ENCODE measurements at places on chromosomes 2 and 18.

DNA sequence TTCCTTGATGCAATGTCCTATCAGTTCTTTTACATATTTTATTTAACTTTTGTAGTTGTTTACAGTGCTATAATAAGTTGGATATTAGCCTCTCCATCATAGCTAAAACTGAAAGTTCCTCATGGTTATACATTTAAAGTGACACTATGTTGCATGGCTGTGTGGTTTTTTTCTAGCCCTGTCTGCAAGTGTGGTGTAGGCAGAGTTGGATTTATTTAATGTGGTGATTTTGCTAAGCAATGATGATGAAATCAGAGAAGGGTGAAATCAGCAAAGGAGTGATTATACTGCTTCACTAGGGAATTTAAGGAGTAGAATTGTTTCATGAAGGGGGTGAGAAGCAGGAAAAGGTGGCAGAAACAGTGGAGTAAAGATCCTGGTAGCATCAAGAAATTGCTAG is 18.3 kb upstream of the ENOSF1 start:
- DNase-seq = no peak

DNA sequence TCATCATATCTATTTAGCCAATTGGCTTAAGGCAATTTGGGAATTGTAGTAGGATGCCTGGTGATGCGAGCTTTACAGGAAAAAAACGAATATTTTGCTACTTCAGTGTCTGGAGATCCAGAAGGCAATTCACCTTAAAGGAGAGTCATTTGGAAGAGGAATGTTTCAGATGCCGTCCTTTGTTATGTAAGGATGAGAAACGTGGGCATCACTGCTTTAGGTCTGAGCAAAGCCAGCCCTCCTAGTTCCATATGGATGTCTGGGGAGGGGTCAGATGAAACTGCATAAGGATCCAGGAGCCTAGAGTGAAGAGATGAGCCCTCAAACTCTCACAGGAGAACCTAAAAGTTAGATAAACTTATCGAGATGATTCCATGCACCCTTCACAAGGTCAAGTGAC is 30.9 kb upstream of the DOCK10 start:
- DNase-seq = no peak

DNA sequence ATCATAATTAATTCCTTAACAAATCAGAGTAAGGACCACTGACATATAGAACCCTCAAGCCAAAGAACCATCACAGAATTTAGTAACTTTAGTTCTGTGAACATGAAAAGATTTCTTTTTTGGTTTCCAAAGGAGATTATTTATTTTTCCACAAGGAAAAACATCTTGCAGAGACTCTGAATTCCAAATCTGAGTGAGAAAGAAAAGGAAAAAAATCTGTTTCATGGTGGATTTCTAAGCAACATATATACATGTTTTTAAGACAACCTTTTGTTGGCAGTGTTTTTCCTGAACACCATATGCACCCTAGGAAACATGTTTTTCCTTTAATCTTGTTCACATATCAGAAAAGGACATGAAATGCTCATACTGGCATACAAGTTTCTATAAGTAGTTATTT is 149.8 kb downstream of the AGPS start:
- no peak for DNase-seq

DNA sequence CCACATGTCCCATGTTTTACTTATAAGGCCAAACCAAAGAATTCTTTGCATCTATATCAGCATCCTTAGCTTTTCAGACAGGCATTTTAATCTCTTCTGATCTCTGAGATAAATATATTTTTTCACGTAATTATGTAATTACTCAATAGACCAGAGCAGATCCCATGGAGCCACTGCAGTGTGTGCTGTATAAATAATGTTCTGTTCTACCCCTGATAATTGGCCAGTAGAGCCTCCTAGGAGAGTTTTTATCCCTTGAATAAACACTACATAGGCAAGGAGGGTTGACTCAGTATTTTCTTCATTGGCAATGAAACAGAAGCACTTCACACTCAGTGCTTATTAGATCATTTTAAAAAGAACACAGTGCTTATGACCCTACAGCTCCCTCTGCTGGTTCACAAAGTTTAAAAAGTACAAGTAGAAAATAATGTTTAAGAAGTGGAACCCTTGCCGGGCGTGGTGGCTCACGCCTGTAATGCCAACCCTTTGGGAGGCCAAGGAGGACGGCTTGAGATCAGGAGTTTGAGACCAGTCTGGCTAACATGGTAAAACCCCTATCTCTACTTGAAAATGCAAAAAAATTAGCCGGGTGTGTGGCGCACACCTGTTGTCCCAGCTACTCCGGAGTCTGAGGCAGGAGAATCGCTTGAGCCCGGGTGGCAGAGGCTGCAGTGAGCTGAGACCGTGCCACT is 91.9 kb downstream of the PPP1R1C start:
- no peak for DNase-seq

- DNase-seq = no peak
These were observed 14.1 kb downstream of the SLC9A4 start for GRCh38 chr2:102486941-102487702.
